Psoas muscle (tissue), 8 donors: ENCODE measurements at places on chromosomes 7 and 10. TPM values are rescaled to one million over a fixed set of nuclear protein-coding genes. Genes with fewer than 3 reads are reported as not detected.

Gene FFAR4
- total RNA-seq = 0.07 TPM

Gene POT1
- total RNA-seq = 6.5 TPM

Gene AGMO
- 0.26 TPM for total RNA-seq

Gene SPACDR
- total RNA-seq = not detected

Gene ODAD2
- total RNA-seq = not detected

Gene NEURL1
- 103 TPM for total RNA-seq

Gene TUBAL3
- not detected for total RNA-seq

Gene POP7
- 36.4 TPM for total RNA-seq

Gene PRPS1L1
- not detected for total RNA-seq

Gene NRP1
- 48.8 TPM for total RNA-seq

Gene CCAR1
- 52.8 TPM for total RNA-seq

Gene KCNIP2
- total RNA-seq = 0.71 TPM

Gene ANKRD1
- 1,558 TPM for total RNA-seq

Gene EBLN1
- not detected for total RNA-seq

Gene LMTK2
- total RNA-seq = 12.7 TPM

Gene NPFFR1
- total RNA-seq = not detected

Gene INTS15
- 14.1 TPM for total RNA-seq

Gene FAM221A
- 1.5 TPM for total RNA-seq

Gene CALHM1
- not detected for total RNA-seq

Gene ANLN
- total RNA-seq = 0.41 TPM

Gene SPRN
- total RNA-seq = not detected

Gene CHAT
- total RNA-seq = not detected

Gene NUTM2A
- 1.2 TPM for total RNA-seq

Gene AKR1C1
- total RNA-seq = 36.5 TPM

Gene ST8SIA6
- total RNA-seq = 1.2 TPM

Gene CYP2E1
- 3.0 TPM for total RNA-seq

Gene H2BK1
- not detected for total RNA-seq

Gene VAX1
- not detected for total RNA-seq

Gene GRID1
- total RNA-seq = 0.24 TPM

Gene PTPN20
- 3.8 TPM for total RNA-seq

Gene NOM1
- 20.5 TPM for total RNA-seq

Gene MYO1G
- 0.79 TPM for total RNA-seq

Gene OR2A7
- total RNA-seq = not detected

Gene WIPF3
- total RNA-seq = 20.5 TPM

Gene RASSF4
- total RNA-seq = 25.9 TPM

Gene VGF
- total RNA-seq = 0.10 TPM

Gene FAM131B
- 1.0 TPM for total RNA-seq

Gene TMEM229A
- not detected for total RNA-seq

Gene HMX2
- not detected for total RNA-seq

Gene CCNJ
- 5.7 TPM for total RNA-seq

Gene ZNF488
- not detected for total RNA-seq

Gene GPR85
- total RNA-seq = not detected

Gene IGF2BP3
- 0.34 TPM for total RNA-seq

Gene GPR146
- 12.1 TPM for total RNA-seq

Gene CYP26C1
- total RNA-seq = not detected

Gene TMEM26
- 0.08 TPM for total RNA-seq

Gene DNAH11
- total RNA-seq = 0.59 TPM

Gene ELN
- total RNA-seq = 36.2 TPM

Gene CTAGE8
- not detected for total RNA-seq

Gene FGFBP3
- total RNA-seq = 0.97 TPM
